ENCODE measurements at places on chromosomes 1 and 21.

GRCh38 chr1:179030130-179030529 is 4.4 kb downstream of the FAM20B start:
- DNase-seq: no peak

DNA sequence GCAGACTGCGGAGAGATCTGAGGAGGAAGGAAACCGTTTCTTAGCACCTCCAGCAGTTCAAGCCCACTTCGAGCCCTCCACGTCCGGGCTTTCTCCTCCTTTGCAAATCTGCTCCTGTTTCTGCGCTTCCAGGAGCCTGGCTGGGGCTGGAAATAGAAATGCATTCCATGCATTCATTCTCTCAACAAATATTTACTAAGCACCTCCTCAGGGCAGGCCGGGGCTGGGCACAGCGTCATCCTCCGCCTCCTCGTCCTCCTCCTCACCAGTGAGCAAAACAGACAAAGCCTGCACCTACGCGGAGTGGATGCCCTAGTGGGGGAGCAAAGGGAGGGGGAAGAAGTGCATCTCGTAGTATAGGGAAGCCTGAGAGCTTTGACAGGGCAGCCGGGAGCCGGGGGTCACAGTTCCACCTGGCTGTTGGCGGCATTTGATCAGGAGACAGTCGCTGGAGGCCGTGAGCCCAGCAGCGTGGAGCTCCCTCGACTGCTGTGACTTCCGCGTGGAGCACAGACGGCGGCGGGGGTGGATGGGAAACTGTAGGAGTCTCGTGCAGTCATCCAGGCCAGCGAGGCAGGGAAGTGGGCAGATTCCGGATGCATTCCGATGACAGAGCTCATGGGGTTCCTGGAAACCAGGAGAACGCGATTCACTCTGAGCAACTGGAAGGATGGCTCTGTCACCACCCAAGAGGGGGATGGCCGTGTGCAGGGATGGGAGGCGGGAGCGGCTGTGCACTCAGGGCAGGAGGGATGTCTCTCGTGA is 93.5 kb downstream of the SIK1 start:
- no peak for DNase-seq

DNA sequence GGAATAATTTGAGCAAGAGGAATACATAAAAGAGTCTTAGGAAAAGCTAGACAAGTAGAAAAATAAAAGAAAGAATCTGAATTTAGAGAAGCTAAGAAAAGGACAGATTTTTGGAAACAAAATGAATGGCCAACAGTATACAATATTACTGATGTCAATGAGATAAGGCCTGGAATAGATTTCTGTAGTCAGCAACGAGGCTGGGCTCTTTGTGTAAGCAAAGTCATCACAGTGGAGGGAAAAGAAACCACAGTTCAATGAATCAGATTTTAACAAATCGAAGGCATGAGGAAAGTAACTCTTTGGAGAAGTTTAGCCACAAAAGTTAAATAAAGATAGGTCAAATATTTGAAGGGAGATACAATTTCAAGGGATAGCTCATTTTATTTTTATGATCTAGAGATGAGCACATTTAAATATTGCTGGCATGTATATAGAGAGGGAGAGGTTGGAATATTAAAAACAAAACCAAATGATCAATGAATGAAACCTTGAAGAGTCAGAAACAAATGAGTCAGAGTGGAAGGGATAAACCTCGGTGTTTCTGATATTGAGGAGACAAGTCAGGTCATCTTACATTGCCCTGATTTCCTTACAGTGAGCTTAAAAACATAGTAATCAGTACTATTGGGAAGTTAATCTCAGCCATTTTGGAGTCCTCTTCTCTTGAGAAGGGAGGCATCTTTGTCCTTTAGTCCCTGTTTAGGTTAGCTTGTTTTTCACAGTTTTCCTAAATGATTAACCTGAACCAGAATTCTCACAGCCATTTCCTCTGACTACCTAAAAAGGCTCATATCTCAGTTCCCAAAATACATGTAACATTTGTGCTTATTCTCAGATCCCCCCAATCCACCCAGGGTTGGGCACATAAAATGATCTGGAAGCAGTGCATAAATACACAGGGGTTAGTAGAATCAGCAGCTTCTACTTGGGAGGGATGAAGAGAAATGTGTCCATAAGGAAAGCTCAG is 620.0 kb upstream of the B3GALT2 start:
- no peak for DNase-seq

GRCh38 chr1:171468120-171468750 is 17.1 kb upstream of the PRRC2C start:
- DNase-seq: no peak

DNA sequence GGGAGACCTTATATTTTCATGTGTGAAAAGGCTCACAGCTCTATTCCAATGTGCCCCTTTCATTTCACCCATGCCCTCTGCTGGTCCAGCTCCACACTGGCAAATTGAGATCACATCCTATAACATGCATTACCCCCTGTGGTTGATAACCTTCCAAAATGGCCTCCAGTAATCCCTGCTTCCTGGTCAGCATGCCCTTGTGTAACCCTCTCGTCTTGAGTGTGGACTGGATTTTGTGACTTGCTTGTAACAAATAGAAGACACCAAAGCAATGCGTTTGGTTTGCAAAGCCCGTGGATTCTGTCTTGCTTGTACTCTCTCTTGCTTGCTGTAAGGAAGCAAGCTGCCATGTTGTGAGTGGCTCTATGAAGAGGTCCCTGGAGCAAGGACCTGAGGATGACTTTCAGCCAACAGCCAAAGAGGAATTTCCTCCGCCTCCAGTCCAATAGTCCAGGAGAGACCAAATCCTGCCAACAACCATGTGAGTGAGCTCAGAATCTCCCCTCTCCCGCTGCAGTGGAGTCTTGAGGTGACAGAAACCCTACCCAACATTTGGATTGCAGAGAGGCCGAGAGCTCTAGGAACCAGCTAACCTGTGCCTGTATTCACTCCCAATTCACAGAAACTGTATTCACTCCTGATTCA is 17.4 kb downstream of the KCNA10 start:
- DNase-seq: no peak

GRCh38 chr1:204149635-204150565 is 1.9 kb downstream of the ETNK2 start:
- no peak for DNase-seq

DNA sequence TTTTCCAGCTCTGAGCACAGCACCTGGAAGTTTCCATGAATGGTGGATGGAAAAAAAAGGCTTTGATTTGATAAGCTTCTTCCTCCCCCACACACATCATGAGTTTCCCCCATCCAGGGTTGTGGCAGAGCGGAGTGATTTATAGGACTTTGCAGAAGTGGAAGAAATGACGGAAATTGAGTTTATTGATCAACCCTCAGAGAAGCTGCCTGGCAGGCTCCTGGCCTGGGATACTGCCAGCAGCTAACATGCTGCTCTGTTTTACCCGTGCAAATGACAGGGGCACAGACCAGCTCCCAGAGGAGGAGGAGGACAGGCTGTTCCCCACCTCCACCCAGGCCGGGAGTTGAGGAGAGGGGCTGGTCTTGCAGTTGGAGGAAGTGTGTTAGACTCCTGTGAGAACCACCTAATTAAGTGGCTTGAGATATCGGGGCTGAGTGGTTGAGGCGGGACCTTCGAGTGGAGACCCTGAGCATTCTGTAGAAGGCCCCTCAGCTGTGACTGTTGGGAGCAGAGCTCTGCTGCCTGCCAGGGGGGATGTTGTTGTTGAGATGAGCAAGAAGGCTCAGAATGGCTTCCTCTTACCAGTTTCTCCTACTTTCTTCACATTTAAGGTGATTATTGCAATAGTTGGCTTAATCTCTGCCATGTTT is 21.8 kb downstream of the ADORA1 start:
- DNase-seq: no peak

DNA sequence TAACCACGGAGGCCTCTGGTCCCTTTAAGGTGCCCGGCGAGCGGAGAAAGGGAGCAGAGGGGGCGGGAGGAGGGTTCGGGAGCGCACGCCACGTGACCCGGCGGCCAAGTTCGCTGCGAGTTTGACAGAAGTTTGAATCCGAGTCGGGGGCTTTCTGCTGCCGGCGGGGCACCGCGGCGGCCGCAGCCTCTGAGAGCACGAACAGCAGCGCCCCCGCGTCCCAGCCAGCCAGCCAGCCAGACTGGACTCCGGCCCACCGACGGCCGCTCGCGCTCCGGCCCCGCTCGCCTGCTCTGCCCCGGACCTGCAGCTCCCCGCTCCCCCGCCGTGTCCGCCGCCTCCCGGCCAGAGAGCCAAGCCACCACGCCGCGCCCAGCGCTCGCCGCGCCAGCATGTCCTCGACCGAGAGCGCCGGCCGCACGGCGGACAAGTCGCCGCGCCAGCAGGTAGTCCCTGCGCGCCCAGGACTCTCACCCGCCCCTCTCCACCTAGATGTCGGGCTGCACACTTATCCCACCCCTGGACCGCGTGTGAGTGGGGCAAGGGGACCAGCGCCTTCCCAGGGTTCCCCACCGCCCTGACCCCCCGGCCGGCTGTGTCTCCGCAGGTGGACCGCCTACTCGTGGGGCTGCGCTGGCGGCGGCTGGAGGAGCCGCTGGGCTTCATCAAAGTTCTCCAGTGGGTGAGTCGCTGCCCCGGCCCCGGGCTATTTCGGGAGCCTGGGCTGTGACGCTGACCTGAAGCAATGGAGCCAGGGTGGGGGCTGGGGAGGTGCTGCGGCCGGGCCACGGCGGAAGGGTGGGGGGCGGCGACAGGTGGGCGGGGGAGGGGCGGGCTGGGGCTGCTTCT is at the start of gene SYPL2:
SYPL2 (plus strand) TSS at position 95 of the 849 bp plus-strand sequence; CDS start at position 393, 298 bp downstream.
- no peak for DNase-seq

GRCh38 chr1:201459775-201460174 is 9.2 kb downstream of the PHLDA3 start:
- no peak for DNase-seq

DNA sequence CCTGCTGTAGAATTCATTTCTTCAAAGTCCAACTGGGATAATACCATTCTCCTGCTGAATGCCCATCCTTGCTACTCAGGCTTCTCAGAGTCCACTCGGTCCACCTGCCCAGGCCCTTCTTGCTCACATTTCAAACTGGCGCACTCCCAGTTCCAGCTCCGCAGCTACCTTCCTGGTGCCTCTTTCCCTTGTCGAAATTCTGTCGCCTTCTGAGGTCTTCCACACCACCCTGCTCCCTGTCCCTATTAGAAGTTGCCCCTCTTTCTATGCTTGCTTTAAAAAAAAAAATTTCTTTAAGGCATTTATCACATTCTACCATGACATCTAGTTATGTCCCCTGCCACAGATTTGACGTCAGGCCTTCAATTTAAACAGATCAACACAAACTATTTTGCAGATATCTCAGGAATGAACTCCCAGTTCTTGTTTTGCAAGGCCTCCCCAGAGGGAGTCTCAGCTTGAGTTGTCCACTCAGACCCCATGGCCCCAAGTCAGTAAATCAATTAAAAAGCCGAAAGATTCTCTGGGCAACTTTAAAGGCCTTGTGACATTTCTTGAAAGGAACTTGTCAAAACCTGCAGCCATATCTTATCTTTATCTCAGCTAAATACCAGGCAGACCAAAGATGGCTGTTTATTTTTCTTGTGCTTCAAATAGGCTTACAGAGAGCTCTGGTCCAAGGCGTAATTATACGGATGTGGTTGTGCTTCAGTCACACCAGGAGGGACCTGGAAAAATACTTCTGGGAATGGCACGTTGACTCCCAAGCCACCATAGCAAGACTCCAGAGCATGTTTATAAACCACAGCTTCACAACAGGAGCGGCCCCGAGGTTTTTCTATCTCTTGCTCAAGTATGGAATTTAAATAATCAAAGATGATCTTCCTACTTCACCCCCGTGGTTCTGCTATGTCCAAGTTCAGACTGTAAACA is 2.2 kb downstream of the FAM89A start:
- DNase-seq: no peak

GRCh38 chr1:93021539-93022134 is 57.4 kb upstream of the MTF2 start:
- no peak for DNase-seq

DNA sequence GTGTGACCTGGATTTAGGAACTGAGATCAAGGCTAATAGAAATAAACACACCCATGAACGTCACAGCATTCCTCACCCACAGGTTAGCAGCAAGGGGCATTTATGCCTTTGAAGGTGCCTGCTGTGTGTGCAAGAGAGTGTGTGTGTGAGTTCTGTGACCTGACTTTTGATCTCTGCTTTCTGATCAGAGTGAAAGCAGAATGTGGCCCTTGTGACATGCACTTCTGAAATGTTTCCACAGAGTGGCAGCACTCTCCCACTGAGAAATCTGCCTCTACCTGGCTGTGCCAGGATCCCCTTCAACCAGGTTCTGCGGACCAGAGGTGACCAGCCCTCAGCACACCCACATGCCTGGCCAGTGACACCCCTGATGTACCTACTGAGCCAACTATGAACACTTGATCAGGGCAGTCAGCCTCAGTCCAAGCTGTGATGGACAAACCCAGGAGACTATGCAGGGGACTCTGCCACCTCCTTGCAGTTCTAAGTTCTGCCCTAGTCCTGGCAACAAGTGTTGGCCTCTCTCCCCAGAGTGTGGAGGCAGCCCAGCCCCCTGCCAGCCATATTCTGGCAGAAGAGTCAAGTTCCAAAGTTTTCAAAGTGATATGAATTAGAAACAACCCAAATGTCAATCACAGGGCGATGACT is 41.0 kb downstream of the RXRG start:
- DNase-seq: no peak

DNA sequence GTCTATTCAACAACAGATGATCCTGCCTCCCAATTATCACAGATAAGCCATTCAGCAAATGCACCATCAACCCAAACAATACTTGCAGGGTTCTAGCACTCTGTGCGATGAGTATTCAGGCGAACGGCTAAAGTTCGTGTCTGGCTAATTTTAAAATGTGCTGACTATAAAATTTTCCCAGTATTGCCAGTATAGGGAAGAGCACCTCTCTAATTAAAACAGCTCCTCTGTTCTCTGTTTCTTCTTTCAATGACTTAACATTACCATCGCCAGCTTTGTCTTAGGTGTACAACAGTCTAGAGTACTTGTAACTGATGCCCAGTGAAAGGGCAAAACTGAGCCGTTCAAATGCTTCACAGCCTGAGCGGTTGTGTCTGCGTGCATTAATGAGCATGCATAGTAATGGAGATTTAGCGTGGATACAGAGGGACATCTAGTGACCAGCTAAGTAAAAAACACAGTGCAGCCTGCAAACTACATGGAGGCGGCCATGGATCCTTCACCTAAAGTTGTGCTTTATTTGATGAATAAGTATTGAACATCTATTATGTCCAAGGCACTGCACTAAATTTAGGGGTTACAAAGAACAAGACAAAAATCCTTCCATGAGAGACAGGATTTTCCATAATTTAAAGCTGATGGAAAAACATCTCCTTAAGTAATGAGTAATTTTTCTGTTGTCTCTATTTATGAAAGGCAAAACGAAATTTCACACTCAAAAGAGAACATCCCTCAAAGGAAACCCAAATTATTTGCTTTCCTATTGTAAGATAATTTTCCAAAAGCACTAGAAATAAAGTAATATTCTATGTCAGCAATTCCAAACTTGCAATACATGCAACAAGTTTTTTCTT is 120.0 kb downstream of the SETD4 start:
- peak; percentile 24 for DNase-seq

DNA sequence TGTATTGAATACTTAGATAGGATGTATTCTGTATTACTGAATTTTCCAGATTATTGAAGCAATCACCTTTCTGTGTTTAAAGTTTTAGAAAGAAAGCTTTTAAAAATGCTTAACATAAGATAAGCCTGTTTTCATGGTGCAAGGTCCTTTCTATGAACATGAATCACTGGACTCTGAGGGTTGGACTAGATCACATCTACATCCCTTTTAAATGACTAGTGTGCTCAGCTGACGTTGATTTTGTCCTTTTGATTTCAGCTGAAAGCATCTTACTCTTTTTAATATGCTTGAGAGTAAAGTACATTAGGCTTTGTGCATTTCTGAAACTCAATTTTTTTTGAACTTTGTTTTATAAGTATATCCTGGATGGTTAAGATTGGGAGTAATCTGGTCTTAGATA is 16.2 kb downstream of the MIER1 start:
- DNase-seq: no peak

GRCh38 chr21:42151148-42151947 is 67.6 kb upstream of the ABCG1 start:
- no peak for DNase-seq
